Mammary microvascular endothelial cell (primary cell): ENCODE measurements at places on chromosomes 2 and 18. TPM values are rescaled to one million over a fixed set of nuclear protein-coding genes. Genes with fewer than 3 reads are reported as not detected.

Gene PRADC1
- 35.4 and 45.8 TPM in 2 replicates for total RNA-seq

Gene PLB1
- total RNA-seq, result 0.20 and 0.33 TPM in 2 replicates

Gene SOWAHC
- total RNA-seq, result 3.6 and 5.3 TPM in 2 replicates

Gene SERPINB11
- total RNA-seq, result not detected in 2 replicates
